ENCODE measurements at places on chromosomes 1 and 21.

- DNase-seq = no peak
Observed at GRCh38 chr1:68352202-68352601, 97.6 kb downstream of the RPE65 start.

DNA sequence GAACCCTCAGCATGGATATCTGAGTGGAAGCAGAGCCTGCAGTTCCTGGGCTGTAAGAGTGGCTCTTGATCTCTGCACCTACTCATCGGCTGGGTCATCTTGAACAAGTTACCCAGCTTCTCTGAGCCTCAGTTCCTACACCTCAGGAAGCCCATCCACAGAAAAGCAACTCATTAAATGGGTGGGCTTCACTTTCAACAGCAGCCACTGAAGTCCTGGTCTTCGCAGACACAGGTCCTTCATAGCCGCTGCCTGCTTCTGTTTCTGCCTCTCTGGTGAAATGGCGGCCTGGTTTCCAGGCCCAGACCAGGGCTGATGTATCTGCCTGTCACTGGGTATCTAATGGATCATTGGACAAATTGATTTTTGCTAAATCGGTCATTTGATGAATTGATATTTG is 571.4 kb downstream of the PTPRU start:
- peak; percentile 67 for DNase-seq

GRCh38 chr1:158005224-158005623 is 11.8 kb downstream of the KIRREL1 start:
- DNase-seq = no peak

DNA sequence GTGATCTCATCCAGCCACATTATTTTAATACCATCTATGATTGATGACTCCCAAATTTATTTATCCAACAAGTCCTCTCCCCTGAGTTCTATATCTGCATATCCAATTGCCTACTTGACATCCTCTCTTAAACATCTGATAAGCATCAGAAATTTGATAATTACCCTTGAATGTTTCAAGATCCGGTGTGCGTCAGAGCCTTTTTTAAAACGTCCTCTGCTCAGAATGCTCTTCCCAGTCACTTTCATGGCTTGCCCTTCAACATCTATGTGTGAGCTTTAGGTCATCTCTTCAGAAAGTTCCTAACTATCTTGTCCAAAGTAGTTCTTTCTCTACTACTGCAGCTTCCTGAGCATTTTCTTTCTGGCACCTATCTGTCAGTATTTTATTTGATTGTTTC is 364.3 kb downstream of the PLPP3 start:
- no peak for DNase-seq

DNA sequence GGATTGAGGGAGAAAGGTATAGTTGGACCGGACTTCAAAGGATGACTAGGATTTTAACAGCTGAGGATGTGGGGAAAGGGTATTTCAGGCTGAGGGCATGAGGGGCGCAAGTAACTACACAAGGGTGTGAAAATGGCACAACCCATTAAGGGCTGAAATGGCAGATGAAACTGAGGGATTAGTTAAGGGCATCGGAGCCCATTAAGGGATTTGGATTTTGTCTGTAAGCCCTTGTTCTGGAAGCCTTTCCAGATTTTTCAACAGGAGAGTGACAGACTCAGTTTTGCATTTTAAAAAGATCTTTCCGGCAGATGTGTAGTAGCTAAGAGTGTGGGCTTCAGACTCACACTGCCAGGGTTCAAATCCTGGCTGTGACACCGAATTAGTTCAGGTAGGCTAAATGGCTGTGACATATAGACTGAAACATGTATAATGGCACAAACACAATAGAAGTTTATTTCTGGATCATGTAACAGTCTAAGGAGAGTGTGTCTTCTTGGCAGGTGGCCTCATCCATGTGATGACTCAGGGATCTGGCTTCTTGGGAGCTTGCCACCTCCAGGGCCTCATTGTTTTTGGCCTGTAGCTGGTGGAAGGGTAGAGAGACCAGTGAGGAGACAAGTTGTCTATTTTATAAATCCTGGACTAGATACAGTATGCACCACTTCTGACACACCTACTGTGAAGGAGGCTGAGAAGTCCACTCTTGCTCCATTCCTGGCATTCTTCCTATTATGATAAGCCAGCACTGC is 49.6 kb downstream of the UBE2T start:
- DNase-seq = no peak

DNA sequence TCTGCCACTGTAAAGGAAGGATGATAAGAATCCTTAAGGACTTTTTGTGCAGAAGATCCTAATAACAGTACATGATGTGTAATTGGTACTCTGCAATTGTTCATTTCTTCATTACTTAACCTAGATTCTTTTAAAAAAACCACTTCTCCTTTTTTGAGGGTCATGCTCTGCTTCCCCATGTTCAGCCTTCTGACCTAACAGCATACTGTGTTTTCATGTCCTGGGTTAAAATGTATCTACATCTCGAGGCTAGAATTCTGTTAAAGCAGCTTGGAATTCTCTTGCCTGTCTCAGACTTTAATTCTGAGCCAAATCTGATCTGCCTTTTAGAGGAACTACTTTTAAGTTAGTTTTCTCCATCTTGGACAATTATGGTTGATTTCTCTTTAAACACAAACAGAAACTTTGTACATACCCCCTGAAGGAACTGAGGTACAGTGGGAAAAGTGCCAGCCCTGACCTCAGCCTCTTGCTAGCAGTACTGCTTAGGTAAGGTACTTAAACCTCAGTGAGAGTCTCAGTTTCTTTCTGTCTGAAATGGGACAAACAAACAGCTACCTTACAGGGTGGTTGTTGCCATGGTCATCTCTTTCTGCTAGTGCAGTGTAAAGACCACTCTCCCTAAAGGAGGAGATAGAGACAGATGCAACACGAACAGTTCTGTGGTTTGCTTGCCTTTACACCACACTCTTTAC is 103.2 kb upstream of the DYNLT5 start:
- no peak for DNase-seq

GRCh38 chr1:100387657-100388350 is 35.5 kb downstream of the CDC14A start:
- no peak for DNase-seq

DNA sequence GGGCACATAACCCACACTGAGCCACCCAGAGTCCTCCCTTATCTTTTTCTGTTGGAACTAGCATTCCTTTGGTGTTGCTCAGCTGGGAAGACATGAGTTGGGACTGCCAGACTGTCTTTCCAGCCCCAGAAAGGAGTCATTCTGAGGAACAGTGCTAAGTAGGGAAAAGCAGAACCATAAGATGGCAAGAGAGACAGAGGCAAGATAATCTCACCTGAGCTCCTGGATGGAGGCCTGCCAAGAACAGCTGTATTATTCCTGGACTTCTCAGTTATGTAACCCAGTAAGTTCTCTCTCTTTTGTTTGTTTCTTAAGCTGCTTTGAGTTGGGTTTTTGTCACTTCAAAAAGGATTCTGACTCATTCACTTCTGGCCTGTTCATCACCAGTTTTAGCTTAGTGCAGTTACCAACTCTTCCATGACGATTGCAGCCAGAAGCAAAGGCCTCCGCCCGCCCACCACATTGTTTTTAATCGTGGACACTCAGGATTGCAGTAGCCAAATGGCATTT is 134.4 kb downstream of the OMA1 start:
- DNase-seq = no peak

DNA sequence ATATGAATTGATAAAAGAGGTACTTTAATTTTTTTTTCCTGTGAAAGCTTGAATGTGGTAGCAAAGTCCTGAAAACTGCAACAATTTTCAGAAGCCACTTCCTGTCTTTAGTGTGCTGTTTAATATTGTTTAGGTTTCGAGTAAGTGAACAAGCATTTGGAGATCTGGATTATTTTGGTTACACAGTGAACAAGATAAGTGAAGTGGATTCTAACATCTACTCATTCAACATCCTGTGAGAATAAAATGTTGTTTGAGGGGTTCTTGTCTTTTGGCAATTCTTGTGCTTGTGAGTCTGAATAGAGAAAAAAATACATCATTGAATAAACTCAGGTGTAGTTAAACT is 35.2 kb upstream of the PLA2G4A start:
- no peak for DNase-seq

GRCh38 chr1:183998045-183998444 is 39.5 kb downstream of the COLGALT2 start:
- DNase-seq = no peak

- no peak for DNase-seq
Observed at GRCh38 chr1:162185314-162186025, 116.0 kb downstream of the NOS1AP start.

Data from vagina (tissue), 2 donors.